ENCODE measurements at places on chromosomes 3 and 15.

GRCh38 chr15:96123630-96124187 is 206.8 kb upstream of the NR2F2 start:
- H3K27me3 ChIP-seq, result no peaks in the 10 kb centered on the region
- no peaks in the 10 kb centered on the region for H3K36me3 ChIP-seq
- peaks cover 18% of the 10 kb centered on the region for H3K4me1 ChIP-seq
- H3K4me3 ChIP-seq, result no peak overlapping the region
- no peak overlapping the region for H3K27ac ChIP-seq

DNA sequence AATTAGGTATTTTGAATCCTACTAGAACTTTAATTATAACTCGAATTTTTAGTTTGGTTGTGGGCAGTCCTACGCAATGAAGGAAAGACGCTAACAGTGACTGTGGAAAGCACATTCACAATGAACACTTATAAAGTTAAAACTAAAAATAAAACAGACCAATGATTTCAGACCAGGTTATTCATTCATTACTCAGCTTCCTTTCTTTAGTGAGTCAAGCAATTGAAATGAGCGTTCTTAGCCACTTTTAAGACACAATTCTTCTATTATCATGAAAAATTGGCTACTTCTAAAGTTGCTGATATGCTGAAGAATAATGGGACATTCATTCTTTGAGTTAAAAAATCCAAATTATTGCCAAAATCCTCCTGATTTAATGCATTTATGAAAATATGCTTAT is 66.0 kb upstream of the CMSS1 start:
- no peaks in the 10 kb centered on the region for H3K36me3 ChIP-seq
- peaks cover 54% of the 10 kb centered on the region for H3K27me3 ChIP-seq
- H3K4me1 ChIP-seq, result no peaks in the 10 kb centered on the region
- H3K4me3 ChIP-seq, result no peak overlapping the region

DNA sequence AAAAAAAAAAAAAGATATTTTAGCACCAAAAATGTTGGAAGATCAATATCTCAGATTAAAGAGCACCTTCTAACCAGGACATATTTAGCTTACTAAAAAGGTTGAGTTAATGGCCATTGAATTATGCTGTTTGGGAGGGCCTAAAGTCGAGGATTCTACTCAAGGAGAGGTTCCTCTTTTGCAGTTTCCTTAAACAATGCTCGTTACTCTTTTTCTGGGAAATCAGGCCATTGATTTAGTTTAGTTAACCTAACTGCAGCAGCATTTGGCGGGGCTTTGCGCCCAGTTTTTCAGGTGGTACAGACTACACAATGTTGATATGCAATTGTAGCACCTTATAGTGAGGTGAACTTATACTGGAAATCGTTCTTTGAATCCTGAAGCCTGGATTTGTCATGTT is 6.8 kb downstream of the ABHD2 start:
- H3K4me1 ChIP-seq, result no peaks in the 10 kb centered on the region
- no peaks in the 10 kb centered on the region for H3K36me3 ChIP-seq
- H3K27ac ChIP-seq, result no peak overlapping the region
- no peaks in the 10 kb centered on the region for H3K27me3 ChIP-seq

- no peaks in the 10 kb centered on the region for H3K27me3 ChIP-seq
- DNase-seq, result no peak
- no peaks in the 10 kb centered on the region for H3K4me1 ChIP-seq
- H3K27ac ChIP-seq, result no peak overlapping the region
Measured at GRCh38 chr3:119403201-119403600, 60.2 kb downstream of the TMEM39A start.

DNA sequence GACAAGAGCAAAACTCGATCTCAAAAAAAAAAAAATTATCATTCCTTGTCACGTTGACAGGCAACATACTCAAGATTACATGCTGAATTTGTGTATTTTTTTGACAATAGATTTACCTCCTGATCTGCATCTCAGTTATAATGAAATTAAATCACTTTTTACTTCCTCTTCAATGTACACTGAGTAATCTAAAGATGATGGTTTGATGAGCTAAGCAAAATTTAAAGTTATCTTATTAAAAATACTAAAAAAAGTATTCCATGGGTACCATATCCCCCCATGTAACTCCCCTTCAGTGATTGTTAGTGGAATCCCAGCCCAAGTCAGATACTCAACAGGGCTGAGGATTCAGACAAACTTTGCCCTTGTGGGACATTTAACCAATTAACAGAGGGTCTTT is 463.2 kb downstream of the OCA2 start:
- no peak for DNase-seq
- no peaks in the 10 kb centered on the region for H3K4me1 ChIP-seq
- H3K27me3 ChIP-seq, result no peaks in the 10 kb centered on the region
- H3K27ac ChIP-seq, result no peak overlapping the region
- H3K4me3 ChIP-seq, result no peak overlapping the region

GRCh38 chr3:10189557-10190354 is 25.0 kb downstream of the IRAK2 start:
- H3K27ac ChIP-seq, result no peak overlapping the region
- H3K4me3 ChIP-seq, result no peak overlapping the region
- H3K36me3 ChIP-seq, result no peaks in the 10 kb centered on the region
- H3K27me3 ChIP-seq, result no peaks in the 10 kb centered on the region
- peaks cover 38% of the 10 kb centered on the region for H3K4me1 ChIP-seq
- no peak for DNase-seq

- peak; percentile 86 for DNase-seq
- H3K4me1 ChIP-seq, result peaks cover 23% of the 10 kb centered on the region
- H3K27me3 ChIP-seq, result no peaks in the 10 kb centered on the region
- H3K27ac ChIP-seq, result peak overlapping the region; percentile 19
Measured at GRCh38 chr3:159872374-159873109, 116.1 kb upstream of the IL12A start.

DNA sequence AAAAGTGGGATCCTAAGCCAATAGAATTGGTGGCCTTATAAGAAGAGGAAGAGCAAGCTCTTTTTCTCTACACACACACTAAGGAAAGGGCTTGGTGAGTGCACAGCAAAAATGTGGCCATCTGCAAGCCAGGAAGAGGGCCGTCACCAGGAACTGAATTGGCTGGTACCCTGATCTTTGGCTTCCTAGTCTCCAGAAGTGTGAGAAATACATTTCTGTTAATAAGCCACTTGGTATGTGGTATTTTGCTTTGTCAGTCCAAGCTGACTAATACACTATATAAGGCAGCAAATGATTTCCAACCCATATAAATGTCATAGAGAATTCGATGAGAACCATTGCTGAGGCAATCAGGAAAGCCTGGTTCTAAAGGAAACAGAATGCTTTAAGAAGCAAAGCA is 816.3 kb upstream of the SEMA6D start:
- H3K4me3 ChIP-seq, result no peak overlapping the region
- no peak for DNase-seq
- no peaks in the 10 kb centered on the region for H3K4me1 ChIP-seq
- H3K36me3 ChIP-seq, result no peaks in the 10 kb centered on the region

DNA sequence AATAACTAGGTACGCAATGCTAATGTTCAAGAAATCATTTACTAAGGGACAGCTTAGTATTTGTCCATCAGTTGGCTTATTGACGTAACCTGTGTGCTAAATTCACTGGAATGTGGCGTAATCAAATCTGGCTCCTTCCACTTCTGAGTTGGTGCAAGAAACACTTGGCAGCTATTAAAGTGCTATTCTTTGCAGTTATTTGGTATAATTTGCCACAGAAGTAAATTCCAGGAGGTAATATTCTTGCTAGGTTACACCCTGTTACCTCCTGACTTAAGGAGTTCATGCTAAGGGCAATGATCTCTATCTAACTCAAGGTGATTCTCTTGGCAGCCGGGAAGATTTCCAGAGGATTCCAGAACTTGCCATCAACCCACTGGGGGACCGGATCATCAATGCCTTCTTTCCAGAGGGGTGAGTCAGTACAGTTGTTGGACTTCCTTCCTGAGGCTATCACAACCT is 25.5 kb downstream of the CHP1 start:
- DNase-seq, result no peak
- H3K36me3 ChIP-seq, result peaks cover 6% of the 10 kb centered on the region
- H3K4me1 ChIP-seq, result peaks cover 30% of the 10 kb centered on the region
- H3K4me3 ChIP-seq, result no peak overlapping the region
- H3K27me3 ChIP-seq, result no peaks in the 10 kb centered on the region
- H3K27ac ChIP-seq, result no peak overlapping the region

- DNase-seq, result no peak
- no peak overlapping the region for H3K27ac ChIP-seq
- no peaks in the 10 kb centered on the region for H3K36me3 ChIP-seq
- peaks cover 8% of the 10 kb centered on the region for H3K4me1 ChIP-seq
- no peak overlapping the region for H3K4me3 ChIP-seq
Measured at GRCh38 chr3:177776661-177777101, 579.4 kb upstream of the TBL1XR1 start.

DNA sequence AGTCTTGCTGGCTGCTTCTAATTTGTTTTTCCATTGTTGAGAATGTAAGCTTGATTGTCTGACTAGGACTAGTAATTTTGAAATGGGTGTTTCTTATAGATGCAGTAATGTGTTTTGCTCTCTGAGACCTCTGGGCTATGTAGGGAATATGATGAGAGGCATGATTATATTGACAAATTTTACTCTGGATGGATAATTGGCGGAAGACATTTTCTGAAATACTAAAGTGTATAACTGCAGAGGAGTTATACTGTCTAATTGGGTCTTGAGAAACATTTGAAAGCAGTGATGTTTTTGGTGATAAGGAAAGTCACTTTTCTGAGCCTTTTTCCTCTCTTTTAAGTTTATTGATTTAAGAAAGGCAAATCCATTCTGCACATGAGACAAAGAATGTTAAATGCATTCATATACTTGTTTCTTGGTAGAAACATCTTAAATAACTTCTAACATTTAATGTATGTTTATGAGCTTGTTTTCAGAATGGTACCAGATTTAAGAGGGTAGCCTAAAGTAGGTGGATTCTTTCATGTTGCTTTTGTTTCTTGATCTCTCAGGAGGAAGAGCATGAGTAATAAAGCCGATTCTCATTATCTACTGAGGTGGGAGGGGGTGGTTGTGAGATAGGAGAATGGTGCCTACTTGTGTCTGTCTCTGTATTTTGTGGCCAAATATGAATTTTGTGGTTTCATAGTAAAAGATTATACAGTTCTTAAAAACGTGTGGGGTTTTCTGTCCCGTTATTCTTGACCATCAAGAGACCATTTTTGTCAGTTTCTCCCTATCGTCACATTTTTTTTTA is 2.0 kb downstream of the ATP2C1 start:
- H3K27me3 ChIP-seq, result no peaks in the 10 kb centered on the region
- DNase-seq, result no peak
- H3K4me3 ChIP-seq, result peak overlapping the region; percentile 89
- H3K4me1 ChIP-seq, result peaks cover 17% of the 10 kb centered on the region
- H3K36me3 ChIP-seq, result no peaks in the 10 kb centered on the region

DNA sequence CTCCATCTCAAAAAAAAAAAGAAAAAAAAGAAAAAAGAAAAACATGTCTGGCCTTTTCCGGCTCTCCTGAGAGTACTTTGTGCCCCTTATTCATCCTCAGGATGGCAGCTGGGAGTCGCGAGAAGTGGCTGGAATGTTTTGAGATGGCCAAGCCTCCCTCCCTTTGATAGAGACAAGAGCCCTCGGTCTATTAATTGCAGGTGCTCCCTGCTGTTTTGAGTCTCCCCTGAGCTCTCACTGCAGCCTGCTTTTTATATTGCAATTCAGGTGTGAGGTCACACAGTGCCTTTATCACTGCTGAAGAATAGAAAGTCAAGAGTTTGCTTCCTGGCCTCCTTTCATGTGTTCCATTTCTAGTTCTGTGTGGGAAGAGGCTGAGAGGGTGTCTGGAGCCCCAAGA is 10.9 kb downstream of the CA12 start:
- no peaks in the 10 kb centered on the region for H3K27me3 ChIP-seq
- H3K4me1 ChIP-seq, result peaks cover 32% of the 10 kb centered on the region
- no peak overlapping the region for H3K4me3 ChIP-seq
- DNase-seq, result no peak

GRCh38 chr3:167441256-167441655 is 32.6 kb downstream of the SERPINI2 start:
- H3K36me3 ChIP-seq, result no peaks in the 10 kb centered on the region
- H3K4me1 ChIP-seq, result no peaks in the 10 kb centered on the region
- no peak overlapping the region for H3K27ac ChIP-seq
- no peaks in the 10 kb centered on the region for H3K27me3 ChIP-seq
- no peak for DNase-seq

DNA sequence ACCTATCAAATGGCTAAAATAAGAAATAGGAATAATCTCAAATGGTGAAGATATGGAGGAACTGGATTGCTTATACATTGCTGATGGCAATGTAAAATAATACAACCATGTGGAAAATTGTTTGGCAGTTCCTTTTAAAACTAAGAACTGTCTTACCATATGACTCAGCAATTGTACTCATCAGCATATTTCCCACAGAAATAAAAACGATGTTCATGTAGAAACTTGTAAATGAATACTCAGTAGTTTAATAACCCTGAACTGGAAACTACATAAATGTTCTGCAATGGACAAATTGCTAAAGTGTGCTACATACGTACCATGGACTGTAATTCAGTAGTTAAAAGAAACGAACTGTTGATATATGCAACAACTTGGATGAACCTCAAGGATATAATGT is 253.9 kb upstream of the RBMS3 start:
- no peak for DNase-seq
- H3K27me3 ChIP-seq, result no peaks in the 10 kb centered on the region
- H3K4me1 ChIP-seq, result no peaks in the 10 kb centered on the region

- H3K27ac ChIP-seq, result no peak overlapping the region
- peaks cover 26% of the 10 kb centered on the region for H3K36me3 ChIP-seq
- peak overlapping the region; percentile 99 for H3K4me3 ChIP-seq
- H3K4me1 ChIP-seq, result peaks cover 9% of the 10 kb centered on the region
Measured at GRCh38 chr15:74616996-74617395, 1.4 kb downstream of the CLK3 start.

DNA sequence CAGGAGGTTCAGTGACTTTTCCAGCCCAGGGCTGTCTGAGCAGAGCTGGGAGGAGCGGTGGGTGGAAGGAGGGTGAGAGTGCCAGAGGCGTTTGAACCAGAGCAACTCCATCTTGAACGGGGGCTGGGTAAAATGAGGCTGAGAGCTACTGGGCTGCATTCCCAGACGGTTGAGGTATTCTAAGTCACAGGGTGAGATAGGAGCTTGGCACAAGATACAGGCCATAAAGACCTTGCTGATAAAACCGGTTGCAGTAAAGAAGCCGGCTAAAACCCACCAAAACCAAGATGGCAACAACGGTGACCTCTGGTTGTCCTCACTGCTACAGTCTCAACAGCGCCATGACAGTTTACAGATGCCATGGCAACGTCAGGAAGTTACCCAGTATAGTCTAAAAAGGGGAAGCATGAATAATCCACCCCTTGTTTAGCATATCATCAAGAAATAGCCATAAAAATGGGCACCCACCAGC is 60.2 kb downstream of the ABTB1 start:
- no peaks in the 10 kb centered on the region for H3K36me3 ChIP-seq
- H3K27ac ChIP-seq, result no peak overlapping the region
- no peaks in the 10 kb centered on the region for H3K27me3 ChIP-seq
- peaks cover 12% of the 10 kb centered on the region for H3K4me1 ChIP-seq
- DNase-seq, result no peak

- peak; percentile 33 for DNase-seq
- H3K4me1 ChIP-seq, result peaks cover 40% of the 10 kb centered on the region
- H3K4me3 ChIP-seq, result peak overlapping the region; percentile 22
- peak overlapping the region; percentile 45 for H3K27ac ChIP-seq
- H3K27me3 ChIP-seq, result no peaks in the 10 kb centered on the region
- no peaks in the 10 kb centered on the region for H3K36me3 ChIP-seq
Measured at GRCh38 chr3:42117175-42118008, 26.2 kb downstream of the TRAK1 start.

GRCh38 chr3:12541625-12542024 is 3.7 kb downstream of the MKRN2OS start:
- DNase-seq, result no peak
- peaks cover 2% of the 10 kb centered on the region for H3K36me3 ChIP-seq
- no peak overlapping the region for H3K4me3 ChIP-seq
- H3K4me1 ChIP-seq, result no peaks in the 10 kb centered on the region
